ENCODE measurements at places on chromosomes 2 and 18.
A peak's percentile ranks its signal among the peaks of the same experiment; 100 is the strongest.

GRCh38 chr2:76298041-76298440, 587.3 kb upstream of the GCFC2 start:
- DNase-seq, result no peak

DNA sequence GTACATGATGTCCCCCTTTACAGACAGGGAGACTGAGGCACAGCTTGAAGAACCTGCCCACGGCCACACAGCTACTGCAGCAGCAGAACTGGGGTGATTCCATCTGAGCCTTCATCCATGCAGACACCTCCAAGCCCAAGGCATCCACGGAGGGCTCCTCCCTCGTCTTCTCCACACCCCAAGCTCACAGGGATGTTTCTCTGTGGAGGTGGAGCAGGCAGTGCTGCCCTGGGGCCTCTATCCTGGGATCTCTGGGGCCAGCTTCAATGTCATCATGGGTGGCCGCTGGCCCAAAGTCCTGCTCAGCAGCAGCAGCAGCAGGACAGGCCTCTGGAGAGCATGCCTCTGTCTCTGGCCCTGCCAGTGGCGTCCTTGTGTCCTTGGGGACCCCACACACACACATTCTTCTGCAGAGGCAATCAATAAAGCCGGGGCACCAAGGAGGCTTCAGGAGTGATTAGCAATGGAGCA, 31.2 kb downstream of the ADI1 start:
- no peak for DNase-seq

- no peak for DNase-seq
These were observed 792.3 kb downstream of the DPP10 start for GRCh38 chr2:115234737-115235136.

- DNase-seq, result no peak
These were observed 44.0 kb downstream of the TTC32 start for GRCh38 chr2:19857806-19858205.

DNA sequence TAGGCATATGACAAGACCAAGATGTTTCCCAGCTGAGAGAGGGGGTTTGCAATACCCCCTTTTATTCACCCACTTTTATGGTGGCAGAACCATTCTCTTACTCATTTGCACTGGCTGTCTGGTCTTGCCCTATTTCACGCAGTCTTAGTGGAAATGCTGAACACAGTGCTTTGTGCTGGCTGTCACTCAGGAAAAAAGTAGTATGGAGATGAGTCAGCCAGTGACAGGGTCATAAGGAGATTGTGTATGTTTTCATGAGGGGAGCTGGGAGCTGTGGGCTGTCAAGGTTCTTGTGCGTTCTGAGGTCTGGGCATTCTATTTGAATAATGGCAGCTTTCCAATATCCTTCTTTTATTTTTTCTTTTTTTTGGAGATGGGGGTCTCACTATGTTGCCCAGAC, 10.9 kb upstream of the CNRIP1 start:
- DNase-seq, result no peak

DNA sequence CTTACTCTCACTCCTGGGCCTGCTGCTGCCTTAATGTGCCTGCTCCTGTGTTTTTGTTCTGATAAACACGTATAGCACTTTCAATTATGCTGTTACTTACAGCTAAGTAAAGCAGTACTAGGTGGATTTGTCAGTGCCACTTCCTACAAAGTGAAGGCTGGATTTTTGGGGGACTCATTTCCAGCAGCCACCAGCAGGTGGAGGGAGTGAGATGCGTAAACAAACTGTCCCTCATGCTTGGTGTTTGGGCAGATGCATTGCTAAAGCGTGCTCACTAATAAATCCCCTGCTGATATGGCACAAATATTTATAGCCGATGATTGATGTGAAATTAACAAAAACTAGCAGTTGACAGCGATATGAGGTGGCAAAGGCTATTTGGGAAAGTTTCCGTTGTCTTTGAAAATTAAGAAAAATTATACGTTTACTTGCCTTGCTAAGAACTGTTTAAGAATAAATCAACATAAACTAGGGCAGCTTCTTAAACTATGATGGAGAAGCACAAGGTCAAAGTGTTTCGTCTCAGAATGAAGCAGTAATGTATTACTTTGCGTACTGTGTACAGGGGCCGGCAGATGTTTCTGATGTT, 101.7 kb downstream of the AGAP1 start:
- DNase-seq, result peak; percentile 78

GRCh38 chr18:36578871-36579710, 249.7 kb downstream of the TPGS2 start:
- DNase-seq, result no peak

DNA sequence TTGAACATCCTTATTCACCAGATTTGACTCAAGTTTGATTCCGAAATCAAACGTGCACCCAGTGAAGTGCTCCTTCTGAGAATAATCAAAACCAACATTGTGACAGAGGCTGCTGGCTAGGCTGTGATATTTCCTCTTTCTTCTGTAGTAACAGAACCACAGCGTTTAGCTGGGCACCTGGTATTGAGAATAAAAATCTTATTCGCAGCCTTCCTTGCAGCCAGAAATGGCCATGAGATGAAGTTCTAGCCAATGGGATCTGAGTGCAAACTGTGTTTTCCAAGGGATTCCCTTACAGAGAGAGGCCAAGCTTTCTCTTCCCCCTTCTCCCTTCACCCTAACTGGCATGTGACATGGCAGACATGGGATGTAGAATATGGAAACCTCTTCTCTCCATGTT, 51.7 kb downstream of the TMEM163 start:
- DNase-seq, result no peak

GRCh38 chr18:23532848-23533247, 29.5 kb downstream of the RMC1 start:
- DNase-seq, result no peak

DNA sequence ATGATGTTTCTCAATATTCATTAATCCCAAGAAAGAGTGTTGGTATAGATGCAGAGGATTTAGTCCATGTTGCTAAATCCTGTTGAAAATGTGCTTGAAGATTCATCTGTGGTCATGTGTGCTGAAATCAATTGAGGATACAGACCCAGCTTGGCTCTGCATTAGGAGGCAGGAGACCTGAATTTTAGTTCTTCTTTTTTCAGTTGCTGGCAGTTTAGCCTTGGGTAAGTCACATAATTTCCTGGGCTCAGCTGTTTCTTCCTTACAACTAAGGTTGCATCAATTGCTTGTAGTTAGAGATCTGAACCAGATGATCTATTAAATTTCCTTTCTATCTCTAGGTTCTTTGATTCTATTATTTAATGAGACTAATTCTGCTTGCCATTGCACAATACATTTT, 54.4 kb downstream of the SETBP1 start:
- DNase-seq, result no peak

- no peak for DNase-seq
These were observed 123.9 kb upstream of the FAM117B start for GRCh38 chr2:202510911-202511310.

DNA sequence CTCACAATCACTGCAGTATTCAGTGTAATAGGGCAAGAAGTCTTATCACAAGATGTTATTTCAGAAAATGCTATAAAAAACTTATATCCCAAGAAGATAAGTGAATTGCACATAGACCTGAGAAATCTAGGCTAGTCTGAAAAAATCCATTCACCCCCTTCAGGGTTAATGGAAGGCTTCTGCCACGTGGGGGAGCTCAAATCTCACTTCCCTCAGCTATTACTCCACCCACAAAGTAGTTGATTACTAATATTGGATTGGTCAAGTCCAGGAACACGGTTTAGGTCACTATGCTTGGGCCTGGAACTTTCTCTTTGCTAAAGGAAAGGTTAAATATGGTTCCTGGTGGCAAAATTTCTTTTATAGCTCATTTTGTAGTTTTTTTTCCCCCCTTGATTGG, 51.2 kb upstream of the ADAM23 start:
- peak; percentile 75 for DNase-seq

DNA sequence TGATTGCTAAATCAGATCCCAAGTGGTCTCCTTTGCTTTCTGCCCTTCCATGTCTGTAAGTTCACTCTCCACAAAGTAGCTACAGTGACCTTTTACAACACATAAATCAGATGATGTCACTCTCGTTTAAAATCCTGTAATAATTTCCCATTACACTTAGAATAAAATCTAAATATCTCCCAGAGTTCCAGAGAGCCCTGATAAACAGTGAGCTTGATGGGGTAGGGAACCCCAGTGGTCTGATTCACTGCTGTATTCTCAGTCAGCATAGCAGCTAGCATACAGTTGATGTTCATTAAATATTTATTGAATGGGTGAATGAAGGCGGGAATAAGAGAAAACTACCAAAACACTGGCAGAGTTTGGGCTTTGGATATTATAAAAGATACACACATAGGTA, 117.7 kb downstream of the ZAP70 start:
- DNase-seq, result no peak

GRCh38 chr2:10256515-10257031, 46.1 kb upstream of the HPCAL1 start:
- DNase-seq, result no peak

GRCh38 chr18:75211002-75211621, 515 bp downstream of the TSHZ1 start:
- DNase-seq, result no peak

GRCh38 chr2:118939994-118940393, 2.0 kb upstream of the MARCO start:
- DNase-seq, result no peak

- DNase-seq, result no peak
These were observed 12.7 kb upstream of the DES start for GRCh38 chr2:219405451-219405850.

DNA sequence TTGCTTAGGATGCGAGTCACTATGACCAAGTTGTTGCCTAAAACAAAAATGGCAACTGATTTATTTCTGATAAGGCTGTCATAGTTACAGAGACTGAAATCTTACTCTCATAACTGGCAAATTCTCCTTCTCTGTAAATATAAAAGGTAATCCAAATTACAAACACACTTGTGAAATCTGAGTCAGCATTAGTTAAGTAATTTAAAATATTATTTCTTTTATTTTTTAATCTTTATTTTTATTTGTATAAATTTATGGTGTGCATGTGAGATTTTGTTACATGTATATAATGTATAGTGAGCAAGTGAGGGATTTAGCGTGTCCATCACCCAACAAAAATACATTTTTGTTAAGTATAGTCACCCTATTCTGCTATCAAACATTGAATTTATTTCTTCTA, 1342.8 kb upstream of the TMEFF2 start:
- no peak for DNase-seq

- DNase-seq, result peak; percentile 82
These were observed 48.0 kb upstream of the MRPL33 start for GRCh38 chr2:27723372-27724144.

DNA sequence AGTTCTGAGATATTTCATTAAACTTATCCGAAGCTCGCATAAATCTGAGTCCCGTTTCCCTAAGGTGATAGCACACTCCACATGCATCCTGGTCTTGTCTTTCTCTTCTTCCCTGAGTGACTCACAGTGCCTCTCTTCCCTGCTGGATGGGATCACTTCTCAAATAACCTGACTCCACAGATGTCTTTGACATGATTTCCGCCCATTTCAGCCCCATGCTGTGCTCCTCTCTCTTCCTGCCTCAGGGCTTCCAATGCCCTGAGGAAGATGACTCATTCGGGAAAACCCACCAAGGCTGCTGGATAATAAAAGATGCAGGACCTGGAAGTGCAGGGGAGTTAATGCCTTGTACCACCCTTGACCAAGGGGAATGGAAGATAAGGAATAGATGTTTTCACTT, 441.7 kb upstream of the SOX11 start:
- no peak for DNase-seq

DNA sequence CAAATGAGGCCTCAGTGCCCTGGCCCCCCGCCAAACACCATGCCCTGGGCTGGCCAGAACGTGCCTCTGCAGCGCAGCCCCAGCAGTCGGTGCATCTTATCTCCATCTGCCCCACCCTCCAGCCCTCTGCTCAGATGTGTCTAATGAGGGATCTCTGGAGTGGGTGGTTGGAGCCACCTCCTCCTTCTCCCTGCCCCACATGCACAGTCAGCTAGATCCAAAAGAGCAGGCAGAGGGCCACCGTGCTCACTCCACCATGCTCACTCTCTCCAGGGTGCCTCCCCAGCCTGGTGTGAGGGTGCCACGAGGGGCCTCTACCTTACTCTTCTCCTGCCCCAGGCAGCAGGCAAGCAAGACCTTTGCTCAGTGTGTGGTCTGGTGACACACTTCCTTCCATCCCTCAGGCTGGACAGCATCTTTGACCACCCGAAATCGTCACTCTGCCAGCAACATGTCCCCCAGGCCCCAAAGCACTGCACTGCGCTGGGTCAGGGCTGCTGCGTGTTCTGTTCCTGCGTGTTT, 266.1 kb upstream of the HDAC4 start:
- DNase-seq, result no peak

DNA sequence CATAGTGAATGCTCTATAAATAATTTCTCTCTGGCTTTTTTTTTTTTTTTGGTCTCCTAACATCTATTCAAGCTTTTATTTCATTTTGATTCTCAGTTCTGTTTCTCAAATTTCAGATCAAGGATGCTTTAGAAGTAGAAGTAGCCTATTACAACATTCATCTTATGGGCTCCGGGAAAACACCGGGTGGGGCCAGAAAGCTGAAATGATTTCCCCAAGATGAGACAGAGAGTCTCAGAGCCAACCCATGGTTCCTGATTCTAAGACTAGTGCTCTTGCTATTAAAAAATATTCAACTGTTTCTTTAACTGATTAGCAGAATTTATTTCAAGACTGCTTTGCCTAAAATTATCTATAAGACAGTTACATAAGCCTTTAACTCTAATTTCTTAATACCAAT, 147.2 kb upstream of the CCDC68 start:
- DNase-seq, result no peak

DNA sequence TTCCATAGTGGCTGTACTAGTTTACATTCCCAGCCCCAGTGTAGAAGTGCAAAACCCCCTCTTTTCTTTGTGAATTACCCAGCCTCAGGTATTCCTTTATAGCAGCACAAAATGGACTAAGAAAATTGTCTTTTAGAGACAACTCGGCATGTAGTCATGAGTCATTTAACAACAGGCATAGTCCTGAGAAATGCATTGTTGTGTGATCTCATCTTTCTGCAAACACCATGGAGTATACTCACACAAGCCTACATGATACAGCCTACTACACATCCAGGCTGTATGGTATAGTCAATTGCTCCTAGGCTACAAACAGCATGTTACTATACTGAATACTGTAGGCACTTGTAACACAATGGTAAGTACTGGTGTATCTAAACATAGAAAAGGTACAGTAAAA, 44.4 kb upstream of the MBP start:
- DNase-seq, result no peak

GRCh38 chr2:15647622-15648590, 56.2 kb downstream of the DDX1 start:
- DNase-seq, result no peak

GRCh38 chr2:183623227-183623626, 499.0 kb downstream of the NUP35 start:
- DNase-seq, result no peak

DNA sequence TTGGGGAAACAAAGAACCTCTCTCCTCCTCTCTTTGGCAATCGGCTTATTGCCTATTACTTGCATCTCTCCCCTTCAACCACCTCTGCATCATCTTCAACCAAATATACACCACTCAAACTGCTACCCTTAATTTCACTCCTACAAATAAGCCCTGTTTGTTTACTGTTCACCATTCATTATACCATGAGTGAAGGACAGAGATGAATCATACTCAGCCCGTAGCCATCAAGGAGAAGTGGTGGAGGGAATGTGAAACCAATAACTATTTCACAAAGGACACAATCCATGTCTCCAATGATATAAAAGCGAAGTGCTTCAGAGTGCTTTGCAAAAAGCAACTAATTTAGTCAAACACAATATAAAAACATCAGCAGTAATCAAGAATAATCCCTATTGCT, 76.8 kb downstream of the CACNB4 start:
- DNase-seq, result no peak
